ENCODE measurements at places on chromosomes 7 and 10.

GRCh38 chr10:56028298-56029132 is 332.5 kb downstream of the ZWINT start:
- DNase-seq = no peak

DNA sequence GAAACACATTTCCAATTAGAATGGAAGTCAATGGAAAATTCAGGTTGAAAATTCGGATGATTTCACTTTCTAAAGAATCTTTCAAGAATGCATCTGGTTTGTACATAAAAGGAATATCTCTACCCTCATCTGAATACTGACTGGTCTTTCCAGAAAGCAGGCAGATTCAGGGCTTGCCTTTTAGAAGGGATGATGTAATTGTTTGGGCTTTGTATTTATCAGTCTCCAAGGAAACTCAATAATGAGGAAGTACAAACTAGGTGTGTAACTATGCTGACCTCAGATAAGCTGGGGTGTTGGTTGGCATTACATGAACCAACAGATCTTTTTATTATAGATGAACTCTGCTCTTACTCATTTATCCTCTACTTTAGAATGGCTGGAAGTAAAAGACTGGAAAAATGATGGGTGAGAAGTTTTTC is 24.1 kb downstream of the PDLIM1 start:
- DNase-seq = no peak

DNA sequence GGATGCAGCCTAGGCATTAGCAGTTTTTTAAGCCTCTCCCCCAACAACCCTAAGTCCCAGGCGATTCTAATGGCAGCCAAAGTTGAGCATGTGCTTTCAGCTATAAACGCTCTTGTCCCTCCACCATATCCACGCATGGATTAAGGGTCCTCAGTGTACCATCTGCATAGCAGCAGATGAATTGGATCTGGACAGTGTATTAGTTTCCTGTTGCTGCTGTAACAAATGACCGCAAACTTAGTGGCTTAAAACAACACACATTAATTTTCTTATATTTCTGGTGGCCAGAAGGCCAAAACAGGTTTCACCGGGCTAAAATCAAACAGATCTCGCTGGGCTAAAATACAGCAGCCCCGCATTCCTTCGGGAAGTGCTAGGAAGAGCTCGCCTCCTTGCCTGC is 13.1 kb downstream of the TSPAN33 start:
- no peak for DNase-seq

DNA sequence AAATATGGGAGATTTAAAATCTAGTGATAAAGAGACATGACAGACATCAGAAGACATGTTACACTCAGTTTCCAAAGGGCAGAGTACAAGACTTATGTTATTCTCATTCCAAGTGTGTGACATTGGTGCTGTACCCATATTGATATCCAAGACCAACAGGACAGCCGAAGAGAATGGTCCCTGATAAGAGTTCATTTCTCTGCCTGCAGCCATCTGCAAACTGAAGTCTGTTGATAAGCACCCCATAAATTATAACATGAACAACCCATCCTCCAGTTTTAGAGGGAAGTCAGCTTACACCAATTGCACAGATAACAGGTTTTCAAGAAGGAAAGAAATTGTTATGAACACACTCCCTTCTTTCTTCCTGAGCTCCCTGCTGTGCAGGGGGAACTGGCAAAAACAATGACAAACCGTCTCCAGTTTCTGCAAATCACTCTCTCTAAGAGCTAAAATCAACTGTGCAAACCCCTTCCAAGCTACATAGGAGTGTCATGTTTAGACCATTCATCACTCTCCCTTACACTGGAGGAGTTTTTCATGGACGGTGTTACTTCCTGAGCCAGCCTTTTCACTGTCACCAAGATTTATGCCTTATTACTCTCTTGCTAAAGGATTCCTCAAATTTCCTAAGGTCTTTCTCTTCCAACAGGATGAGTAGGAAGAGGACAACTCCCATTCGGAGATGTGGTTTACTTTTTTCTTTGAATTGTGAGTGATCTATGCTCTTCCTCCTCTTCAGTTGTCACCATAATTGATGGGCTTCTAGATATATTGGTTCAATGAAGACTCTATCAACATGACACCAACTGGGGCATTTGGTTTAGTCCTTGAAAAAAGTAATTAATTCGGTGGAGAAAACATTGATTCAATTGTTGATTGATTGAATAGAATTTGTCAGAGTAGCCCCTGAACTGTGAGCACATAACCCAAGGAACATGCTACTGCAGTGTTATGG is 80.3 kb upstream of the FAM171A1 start:
- DNase-seq = no peak

DNA sequence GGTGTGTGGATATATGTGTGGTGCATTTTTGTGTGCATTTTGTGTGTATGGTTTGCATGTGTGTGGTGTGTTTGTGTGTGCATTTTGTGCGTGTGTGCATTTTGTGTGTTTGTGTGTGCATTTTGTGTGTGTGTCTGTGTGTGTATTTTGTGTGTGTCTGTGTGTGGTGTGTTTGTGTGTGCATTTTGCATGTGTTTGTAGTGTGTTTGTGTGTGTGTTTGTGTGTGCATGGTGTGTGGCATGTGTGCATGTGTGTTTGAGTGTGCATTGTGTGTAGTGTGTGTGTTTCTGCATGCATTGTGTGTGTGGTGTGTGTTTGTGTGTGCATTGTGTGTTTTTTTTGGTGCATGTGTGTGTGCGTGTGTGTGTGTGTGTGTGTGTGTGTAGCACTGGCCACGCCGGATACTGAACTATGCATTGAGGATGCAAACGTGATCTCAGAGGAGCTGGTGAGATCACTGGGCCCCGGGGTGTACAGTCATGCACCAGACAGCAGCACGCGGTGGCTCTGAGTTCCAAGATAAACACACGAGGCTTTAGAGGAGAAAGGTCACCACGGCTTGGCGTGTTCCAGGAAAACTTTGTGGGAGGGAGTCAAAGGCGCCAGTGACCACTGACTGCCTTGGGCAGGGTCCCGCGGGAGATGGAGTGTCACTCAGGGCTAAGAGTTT is 106.6 kb upstream of the SHH start:
- DNase-seq = no peak

DNA sequence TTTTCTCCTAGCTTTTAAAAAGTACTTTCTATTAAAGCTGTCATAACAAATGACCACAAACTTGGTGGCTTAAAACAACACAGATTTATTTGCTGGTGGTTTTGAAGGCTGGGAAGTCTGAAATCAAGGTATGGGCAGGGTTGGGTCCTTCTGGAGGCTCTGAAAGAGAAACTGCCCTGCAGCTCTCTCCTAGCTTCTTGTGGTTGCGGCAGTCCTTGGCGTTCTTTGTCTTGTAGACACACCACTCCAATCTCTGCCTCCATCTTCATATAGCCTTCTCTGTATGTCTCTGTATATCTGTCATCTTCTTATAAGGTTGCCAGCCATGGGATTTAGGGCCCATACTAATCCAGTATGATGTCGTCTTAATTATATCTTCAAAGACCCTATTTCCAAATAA is 79.4 kb upstream of the PRR15 start:
- DNase-seq = no peak

GRCh38 chr7:27842851-27843250 is 102.9 kb downstream of the TAX1BP1 start:
- no peak for DNase-seq

DNA sequence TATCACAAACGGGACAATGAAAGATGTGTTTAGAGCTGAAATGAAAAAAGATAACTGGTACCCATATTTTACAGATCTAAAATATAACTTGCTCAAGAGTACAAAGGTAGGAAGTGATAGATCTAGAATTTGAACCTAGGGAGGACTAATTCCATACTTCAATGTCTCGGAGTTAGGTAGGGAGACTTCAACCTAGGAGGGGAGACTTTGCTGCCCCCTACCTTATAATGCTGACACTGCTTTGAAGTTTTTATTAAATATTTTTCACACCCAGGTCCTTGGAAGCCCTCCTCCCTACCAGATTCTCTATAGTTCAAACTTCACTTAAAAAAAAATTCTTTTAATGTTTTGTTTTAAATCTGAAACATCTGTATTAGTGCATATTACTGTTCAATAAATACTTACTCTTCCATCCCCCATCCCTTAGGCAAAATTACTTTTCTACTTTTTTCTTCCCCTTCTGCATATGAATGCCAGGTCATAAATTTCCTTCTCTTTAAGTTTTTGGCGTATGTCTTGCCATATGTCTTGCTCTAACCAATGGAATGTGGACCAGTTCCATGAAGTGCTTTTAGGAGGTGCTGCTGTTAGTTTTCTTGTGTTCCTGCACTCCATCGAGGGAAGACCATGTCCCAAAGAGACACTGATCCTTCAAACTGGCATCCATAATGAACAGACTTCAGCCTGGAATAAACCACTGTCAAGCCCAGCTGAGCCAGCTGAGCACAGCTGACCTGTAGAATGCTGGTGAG is 57.8 kb downstream of the MICU1 start:
- no peak for DNase-seq

- DNase-seq = no peak
Observed at GRCh38 chr7:33904681-33905388, 504 bp upstream of the BMPER start.

- no peak for DNase-seq
Observed at GRCh38 chr7:466465-467191, 53.0 kb downstream of the PDGFA start.

DNA sequence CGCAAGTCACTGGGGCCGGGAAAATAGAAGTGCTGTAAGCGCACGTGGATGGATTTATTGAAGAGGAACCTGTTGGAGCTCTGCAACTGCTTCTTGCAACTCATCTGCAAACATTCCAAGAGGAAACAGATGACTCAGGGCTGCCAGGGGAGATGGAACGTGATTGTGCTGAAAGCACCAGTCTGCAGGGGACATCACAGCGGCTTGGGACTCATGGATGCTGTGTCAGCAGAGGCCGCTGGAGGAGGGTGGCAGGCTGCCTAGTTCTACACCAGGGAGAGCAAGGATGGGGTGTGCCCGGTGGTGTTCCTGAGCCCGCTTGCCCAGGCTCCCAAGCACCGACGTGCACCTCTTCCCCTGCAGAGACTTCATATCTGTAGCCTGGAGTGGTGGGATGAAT is 515.7 kb downstream of the TCERG1L start:
- DNase-seq = no peak

DNA sequence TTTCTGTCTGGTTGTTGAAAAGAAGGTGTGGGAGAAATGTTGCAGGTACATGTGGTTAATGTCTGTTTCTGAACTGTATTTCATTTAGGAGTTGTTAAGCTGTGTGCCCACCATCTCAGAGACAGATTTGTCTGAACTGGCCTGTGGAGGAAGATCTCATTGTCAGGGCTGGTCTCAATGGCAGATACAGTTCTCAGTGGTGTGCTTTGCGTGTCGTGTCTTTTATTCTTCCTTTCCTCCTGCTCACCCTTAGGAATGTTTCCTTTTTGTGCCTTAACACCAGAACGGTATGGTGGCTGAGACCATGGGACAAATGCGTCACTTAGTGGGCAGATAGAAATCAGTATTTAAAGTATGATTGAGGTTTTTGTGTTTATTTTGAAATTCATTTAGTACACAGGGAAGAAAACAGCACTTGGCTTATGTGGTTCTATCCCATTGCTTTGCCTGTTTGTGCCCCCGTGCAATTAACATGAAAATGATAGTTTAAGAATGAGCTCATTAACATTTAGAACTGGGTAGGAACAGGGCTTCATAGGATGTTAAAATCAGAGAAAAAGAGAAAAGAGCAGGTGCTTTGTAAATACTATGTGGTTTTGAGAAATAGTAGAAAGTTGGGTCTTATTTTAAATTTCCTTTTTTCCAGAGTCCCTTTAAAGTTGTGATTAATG is 112.6 kb downstream of the AUTS2 start:
- no peak for DNase-seq

GRCh38 chr10:69056129-69056528 is 31.8 kb upstream of the SRGN start:
- DNase-seq = no peak

DNA sequence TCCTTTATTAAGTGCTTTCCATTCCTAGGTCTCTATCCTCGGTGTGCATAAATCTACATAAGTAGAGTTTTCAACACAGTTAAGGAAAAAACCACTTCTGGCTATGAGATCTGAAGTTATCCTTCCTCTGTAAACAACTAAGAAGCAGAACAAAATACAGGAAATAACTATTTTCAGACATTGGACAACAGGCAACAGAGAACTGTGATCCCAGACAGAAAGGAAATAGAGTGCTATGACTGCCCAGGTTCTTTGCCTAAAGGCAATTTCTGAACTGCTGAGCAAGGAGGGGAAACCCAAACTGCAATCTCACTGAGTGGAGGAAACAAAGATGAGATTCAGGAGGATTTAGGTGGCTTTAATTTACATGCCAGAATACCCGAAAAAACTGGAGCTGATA is 285.4 kb downstream of the SNX13 start:
- DNase-seq = no peak

- no peak for DNase-seq
Observed at GRCh38 chr7:78514634-78515033, 716.1 kb downstream of the PHTF2 start.

- DNase-seq = no peak
Observed at GRCh38 chr10:110336111-110336721, 31.5 kb upstream of the SMNDC1 start.

- DNase-seq = no peak
Observed at GRCh38 chr7:102096706-102097427, 189.8 kb upstream of the SH2B2 start.

GRCh38 chr7:133434246-133434865 is 181.5 kb downstream of the EXOC4 start:
- DNase-seq = no peak

DNA sequence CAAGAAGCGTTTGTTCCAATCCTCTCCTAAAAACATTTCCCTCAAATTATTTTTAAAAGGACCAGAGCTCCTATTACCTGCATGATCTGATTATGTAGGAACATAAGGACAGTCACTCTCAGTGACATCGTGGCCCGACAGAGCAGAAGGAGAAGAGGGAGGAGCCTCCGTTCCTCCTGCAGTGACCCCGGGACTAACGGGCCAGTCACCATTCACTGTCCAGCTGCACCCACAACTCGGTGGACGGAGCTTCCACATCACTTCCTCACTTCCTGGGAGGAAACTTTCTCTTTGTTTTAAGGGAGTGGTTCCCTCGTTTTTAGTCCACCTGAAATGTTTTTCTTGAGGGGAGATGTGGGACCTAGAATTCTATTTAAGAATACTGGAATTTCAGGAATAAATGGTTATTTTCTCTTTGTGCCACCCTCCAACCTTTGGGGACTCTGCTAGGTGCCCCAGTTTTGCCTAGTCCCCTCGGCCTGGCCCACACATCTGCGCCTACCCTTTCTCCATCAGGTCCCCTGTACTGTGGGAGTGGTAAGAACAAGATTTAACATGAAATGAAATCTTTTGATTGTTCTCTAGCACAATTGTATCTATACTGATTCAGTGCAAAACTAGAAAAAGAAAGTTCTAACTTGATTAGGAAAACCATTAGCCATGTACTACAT is 173.5 kb upstream of the RNF32 start:
- no peak for DNase-seq

GRCh38 chr7:157423348-157423747 is 86.5 kb downstream of the DNAJB6 start:
- DNase-seq = no peak

- no peak for DNase-seq
Observed at GRCh38 chr10:107126512-107127065, 37.9 kb downstream of the SORCS1 start.

Data from T follicular helper cell (primary cell).